ENCODE measurements at places on chromosomes 2 and 18.

DNA sequence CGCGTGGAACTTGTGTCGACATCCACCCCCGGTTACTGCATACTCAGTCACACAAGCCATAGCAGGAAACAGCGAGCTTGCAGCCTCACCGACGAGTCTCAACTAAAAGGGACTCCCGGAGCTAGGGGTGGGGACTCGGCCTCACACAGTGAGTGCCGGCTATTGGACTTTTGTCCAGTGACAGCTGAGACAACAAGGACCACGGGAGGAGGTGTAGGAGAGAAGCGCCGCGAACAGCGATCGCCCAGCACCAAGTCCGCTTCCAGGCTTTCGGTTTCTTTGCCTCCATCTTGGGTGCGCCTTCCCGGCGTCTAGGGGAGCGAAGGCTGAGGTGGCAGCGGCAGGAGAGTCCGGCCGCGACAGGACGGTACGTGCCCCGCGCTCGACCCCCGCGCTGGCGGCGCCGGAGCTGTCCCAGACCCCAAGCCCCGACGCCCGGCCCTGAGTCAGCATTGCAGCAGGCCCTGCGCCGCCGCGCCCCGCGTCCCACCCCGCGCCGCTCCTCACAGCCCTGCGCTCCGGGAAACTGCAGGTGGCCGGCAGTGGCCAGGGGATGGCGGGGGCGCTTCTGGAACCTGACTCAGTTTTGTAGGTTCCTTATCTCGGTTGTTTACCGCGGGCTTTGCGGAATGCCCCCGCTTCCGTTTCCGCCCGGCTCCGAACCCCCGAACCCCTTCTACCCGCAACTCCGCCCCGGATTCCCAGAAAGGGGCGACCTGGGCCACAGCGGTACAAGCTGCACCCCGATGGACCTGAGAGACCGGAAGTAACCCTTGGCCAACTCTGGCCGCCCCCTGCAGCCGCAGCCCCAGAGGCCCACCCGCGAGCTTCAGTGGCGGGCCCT, at the start of gene CFLAR:
CFLAR (plus strand) TSS at position 50 of the 844 bp plus-strand sequence. CDS start 13,702 bp downstream, outside the sequence.
- peak; percentile 83 for DNase-seq

DNA sequence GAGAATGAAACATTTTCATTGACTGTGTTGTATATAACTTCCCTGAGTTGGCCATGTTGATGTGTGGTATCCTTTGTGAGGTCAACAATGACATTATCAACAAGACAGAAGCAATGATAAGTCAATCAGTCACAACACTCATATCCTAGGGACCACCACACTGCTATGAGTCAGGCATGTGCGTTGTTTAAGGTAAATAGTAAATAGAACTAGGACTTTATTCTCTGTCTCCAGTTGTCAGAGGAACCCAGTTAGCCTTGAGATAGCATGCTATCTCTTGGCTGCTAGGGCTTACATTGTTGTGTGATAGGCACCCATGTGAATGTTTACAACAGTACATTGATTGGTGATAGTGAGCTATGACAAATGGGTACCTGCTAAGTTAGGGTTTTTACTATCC, 37.3 kb downstream of the GPD2 start:
- DNase-seq, result no peak

DNA sequence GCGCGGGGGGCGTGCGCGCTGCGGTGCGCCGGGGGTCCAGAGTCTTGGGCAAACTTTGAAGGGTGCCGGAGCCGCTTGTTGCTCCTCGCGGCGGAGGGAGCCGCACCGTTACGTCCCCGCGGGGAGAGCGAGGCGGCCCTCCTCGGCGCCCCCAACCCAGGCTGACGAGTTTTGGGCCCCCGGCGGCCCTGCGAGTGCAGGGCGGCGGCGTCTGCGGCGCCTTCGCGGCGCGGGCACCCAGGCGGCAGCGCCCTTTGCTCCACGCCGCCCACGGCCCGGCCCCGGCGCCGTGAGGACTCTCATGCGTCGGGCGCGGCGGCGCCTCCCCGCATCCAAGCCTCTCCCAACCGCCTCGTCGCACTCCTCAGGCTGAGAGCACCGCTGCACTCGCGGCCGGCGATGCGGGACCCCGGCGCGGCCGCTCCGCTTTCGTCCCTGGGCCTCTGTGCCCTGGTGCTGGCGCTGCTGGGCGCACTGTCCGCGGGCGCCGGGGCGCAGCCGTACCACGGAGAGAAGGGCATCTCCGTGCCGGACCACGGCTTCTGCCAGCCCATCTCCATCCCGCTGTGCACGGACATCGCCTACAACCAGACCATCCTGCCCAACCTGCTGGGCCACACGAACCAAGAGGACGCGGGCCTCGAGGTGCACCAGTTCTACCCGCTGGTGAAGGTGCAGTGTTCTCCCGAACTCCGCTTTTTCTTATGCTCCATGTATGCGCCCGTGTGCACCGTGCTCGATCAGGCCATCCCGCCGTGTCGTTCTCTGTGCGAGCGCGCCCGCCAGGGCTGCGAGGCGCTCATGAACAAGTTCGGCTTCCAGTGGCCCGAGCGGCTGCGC, 814 bp downstream of the FZD7 start:
- DNase-seq, result peak; percentile 65

- no peak for DNase-seq
Measured at GRCh38 chr2:44051593-44052347, 56.0 kb upstream of the LRPPRC start.

DNA sequence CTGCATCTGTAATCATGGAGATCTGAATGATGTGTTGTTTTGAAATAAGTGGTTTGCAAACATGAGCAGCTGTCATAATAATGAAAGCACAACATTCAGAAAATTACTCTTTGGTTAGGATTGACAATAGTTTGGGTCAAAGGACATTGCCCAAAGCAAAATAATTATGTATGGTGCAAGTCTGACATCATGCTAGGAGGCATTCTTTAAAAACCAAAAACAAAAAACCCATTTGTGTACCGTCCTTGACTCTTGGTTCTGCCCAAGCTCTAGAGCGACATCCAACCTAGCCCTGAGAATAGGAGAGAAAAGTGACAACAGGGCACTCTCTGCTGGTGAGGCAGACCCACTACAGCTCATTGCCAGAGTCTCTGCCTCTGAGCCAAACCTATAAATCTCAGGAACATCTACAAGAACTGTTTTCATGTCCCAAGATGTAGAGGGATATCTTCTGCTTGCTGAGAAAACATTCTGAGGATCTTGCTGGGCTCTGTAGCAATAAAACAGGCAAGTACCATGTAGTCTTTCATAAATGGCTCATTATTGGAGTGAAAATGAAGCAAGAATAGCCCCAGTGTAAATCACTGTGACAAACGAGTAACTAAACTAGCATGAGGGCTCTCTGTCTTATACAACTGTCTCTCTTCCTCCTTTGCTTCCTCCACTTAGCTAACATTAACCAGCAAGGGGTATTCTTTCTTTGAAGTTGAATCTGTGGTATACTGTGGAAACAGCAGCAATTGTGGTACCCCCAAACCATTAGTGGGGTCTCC, 266.8 kb upstream of the CXCR4 start:
- peak; percentile 53 for DNase-seq

GRCh38 chr2:159176555-159176954, 109.9 kb downstream of the WDSUB1 start:
- DNase-seq, result no peak

DNA sequence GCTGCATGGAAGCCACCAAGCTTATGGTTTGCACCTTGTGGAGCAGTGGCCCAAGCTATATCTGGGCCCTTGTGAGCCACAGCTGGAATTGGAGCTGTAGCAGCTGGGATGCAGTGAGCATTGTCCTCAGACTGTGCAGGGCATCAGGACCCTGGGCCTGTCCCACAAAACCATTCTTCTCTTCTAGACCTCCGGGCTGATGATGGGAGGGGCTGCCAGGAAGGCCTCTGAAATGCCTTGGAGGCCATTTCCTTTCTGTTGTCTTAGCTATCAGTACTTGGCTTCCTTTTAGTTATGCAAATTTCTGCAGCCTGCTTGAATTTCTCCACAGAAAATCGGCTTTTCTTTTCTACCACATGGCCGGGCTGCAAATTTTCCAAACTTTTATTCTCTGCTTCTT, 46.4 kb upstream of the CSRNP3 start:
- DNase-seq, result no peak

- DNase-seq, result peak; percentile 20
Measured at GRCh38 chr2:180050246-180050645, 43.1 kb upstream of the CWC22 start.

DNA sequence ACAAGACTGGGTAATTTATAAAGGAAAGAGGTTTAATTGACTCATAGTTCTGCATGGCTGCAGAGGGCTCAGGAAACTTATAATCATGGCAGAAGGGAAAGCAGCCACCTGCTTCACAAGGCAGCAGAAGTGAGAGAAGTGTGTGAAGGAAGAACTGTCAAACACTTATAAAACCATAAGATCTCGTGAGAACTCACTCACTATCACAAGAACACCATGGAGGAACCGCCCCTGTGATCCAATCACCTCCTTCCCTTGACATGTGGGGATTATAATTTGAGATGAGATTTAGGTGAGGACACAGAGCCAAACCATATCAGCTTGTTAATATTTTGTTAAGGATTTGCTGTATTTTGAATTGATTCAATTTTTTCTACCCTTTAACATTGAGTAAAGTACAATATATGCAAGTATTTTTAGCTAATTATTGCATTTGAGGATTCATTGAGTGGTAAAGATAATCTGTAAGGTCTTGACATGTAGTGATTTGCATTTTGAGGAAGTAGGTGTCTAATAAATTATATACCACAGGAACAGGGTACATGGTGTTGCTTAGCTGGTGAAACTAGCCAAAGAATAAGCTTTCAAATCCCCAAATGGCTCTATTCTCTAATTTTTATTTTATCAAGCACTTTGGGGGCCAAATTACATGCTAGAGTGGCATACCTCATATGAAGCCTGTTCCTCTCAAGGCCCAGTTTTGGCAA, 3.9 kb upstream of the C2orf69 start:
- no peak for DNase-seq

DNA sequence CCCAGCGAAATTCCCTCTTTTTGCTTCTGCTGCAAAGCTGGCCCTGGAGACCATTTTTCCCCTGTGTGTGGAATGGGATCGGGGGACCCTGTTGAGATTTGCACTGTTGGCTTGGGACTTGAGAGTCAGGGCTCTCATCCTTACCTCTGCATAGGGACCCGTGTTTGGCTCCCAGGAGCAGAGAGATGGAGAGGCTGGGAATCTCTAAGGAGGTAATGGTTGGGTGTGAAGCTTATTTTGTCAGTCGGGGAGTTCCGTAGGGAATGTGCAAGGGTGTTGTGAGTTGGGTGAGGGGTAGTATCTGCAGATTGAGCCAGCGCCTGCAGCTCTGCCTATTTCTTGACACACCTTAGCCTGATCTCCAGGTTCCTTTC, 4.5 kb downstream of the GATA6 start:
- DNase-seq, result no peak

DNA sequence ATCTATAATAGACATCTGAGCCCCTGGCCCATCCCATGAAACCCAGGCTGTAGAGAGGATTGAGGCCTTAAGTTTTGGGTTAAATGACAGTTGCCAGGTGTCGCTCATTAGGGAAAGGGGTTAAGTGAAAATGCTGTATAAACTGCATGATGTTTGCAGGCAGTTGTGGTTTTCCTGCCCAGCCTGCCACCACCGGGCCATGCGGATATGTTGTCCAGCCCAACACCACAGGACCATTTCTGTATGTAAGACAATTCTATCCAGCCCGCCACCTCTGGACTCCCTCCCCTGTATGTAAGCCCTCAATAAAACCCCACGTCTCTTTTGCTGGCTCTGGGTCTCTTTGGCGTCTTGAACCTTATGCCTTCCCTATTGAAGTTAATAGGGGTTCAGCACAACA, 110.7 kb downstream of the XRCC5 start:
- no peak for DNase-seq

DNA sequence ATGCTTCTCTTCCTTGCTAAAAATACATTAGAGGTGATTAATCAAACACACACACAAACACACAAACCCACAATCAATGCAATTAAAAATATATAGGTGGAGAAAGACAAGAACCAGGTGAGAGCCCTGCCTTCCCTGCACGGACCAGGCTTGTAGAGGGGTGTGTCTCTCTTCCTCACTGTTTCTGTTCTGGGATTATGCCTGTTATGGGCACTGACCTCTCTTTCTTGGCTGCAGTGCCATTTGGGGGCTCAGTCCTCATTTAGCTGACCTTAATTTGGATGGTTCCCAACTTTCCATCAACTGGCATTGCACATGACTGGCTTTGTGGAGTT, 89.8 kb downstream of the SH3RF3 start:
- no peak for DNase-seq

GRCh38 chr2:150732064-150732463, 244.6 kb upstream of the RND3 start:
- DNase-seq, result peak; percentile 54

GRCh38 chr2:218878486-218878885, 2.2 kb upstream of the WNT10A start:
- no peak for DNase-seq

DNA sequence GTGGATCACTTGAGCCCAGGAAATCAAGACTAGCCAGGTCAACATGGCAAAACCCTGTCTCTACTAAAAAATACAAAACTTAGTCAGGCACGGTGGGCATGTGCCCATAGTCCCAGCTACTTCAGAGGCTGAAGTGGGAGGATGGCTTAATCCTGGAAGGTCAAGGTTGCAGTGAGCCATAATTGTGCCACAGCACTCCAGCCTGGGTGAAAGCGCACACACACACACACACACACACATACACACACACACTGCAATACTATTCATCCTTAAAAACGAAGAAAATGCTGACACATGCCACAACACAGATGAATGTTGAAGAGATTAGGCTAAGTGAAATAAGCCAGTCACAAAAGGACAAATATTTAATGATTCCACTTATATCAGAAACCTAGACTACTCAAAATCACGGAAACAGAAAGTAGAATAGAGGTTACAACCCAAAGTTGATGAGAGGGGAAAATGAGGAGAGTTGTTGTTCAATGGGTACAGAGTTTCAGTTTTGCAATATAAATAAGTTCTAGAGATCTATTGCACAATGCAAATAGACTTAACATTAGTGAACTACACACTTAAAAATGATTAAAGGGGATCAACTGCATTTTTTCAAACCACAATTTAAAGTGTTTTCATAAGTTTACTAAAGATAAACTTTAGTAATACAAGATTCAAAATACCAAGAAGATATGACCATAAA, 114.5 kb downstream of the USP34 start:
- DNase-seq, result peak; percentile 65

- no peak for DNase-seq
Measured at GRCh38 chr2:240789501-240790369, 30.3 kb downstream of the KIF1A start.

- DNase-seq, result no peak
Measured at GRCh38 chr2:230226051-230226551, 565 bp downstream of the SP140 start.

GRCh38 chr2:100812573-100812972, 7.4 kb upstream of the NPAS2 start:
- DNase-seq, result no peak

- no peak for DNase-seq
Measured at GRCh38 chr18:62979900-62980299, 264.6 kb downstream of the PHLPP1 start.

- peak; percentile 8 for DNase-seq
Measured at GRCh38 chr2:113010088-113010487, 4.8 kb downstream of the IL36A start.

GRCh38 chr2:161049559-161049958, 110.7 kb upstream of the TANK start:
- no peak for DNase-seq

Data from adipocyte (in vitro differentiated cells).